ENCODE measurements at places on chromosomes 7 and 10. TPM values are rescaled to one million over a fixed set of nuclear protein-coding genes. Genes with fewer than 3 reads are reported as not detected.

PDZD7 gene
- total RNA-seq = 0.74 TPM

- no peak for DNase-seq
Observed at GRCh38 chr7:70720191-70720873, 411.6 kb upstream of the GALNT17 start.

DNA sequence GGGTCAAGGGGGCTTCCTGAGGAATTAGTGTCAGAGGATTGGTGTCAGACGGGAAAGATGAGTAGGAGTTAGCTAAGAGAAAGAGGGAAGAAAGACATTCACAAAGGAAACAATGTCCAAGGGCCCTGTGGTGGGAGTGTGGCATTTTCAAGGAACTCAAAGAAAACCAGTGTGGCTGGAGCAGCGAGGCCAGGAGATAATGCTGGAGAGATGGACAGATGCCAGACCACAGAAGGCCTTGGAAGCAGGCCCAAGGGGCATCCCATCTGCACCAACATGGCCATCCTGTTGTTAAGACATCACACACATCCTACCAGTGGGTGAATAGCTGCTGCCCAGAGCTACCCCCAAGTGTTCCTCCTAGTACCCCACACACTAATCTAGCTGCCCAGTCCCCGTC, 36.1 kb upstream of the CUL1 start:
- no peak for DNase-seq

GRCh38 chr7:132368246-132368900, 207.9 kb downstream of the PLXNA4 start:
- DNase-seq = no peak

DNA sequence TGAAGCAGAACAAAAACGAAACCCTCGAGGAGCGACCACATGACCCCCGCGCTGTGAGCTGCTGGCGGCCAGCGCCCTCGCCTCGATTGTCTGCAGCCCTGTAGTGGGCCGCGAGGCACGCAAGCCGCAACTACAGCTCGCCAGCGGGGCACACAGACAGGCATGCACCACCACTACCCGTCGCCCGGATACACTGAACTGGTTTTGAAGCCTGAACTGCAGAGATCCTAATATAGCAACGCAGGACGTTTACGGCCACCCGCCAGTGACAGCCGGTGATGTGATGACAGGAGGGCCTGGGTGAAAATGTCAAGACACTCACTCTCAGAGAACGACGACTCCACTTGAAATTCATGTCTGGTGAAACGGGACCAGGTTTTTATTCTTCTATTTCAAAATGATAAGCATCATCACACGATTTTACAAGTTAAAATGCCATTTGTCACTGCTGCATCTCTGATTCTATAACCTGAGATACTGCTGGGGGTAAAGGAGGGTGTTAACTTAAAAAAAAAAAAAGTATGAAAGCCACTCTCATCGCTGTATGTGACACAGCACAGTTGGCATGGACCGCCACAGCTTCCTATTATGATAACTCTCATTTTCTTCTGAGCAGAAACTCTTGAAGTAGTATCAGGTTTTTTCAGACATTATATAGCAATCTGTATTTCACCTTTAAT, 120.3 kb upstream of the DIP2C start:
- no peak for DNase-seq

ACTL6B gene
- total RNA-seq = not detected

DNA sequence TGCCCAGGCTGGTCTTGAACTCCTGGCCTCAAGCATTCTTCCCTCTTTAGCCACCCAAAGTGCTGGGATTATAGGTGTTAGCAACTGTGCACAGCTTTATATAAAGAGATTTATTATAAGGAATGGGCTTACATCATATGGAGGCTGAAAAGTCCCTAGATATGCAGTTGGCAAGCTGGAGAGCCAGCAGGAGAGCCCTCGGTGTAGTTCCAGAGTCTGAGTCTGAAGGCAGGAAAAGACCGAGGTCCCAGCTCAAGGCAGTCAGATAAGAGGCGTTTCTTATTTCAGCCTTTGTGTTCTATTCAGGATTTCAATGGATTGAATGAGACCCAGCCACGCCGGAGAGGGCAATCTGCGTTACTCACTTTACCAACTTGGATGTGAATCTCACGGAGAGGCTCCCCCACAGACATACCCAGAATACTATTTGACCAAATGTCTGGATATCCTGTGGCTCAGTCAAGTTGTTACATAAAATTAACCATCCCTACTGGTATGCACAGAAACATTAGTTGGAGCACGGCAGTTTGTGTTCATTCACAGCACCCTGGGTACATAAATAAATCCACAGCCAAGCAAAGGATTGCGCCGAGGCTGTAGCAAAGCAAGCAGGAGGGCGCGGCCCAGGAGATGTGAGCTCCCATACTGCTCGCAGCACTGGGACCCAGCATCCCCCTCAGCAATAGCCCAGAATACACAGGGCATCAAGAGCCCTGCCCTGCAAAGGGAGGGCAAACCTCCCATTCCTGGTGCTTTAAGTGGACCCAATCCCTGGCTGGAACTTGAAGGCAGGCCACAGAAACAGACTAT, 158.4 kb upstream of the ZNF32 start:
- no peak for DNase-seq

- DNase-seq = no peak
Observed at GRCh38 chr10:12165036-12165435, 30.7 kb downstream of the NUDT5 start.

DNA sequence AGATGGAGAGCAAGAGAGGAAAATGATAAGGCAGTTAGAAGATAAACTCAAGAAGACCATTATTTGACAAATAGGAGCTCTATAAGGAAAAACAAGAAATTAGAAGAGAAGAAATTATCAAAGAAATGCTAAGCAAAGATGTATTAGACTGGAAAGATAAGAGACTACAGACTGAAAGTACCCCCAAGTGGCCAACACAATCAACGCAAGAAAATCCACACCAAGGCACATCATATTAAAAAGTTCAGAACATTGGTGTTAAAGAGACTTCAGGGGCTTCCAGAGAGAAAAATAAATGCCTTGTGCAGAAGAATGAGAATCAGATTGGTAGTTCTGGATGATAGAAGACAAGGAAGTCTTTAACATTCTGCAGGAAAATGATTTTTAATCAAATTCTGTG, 46.0 kb downstream of the SH2D4B start:
- no peak for DNase-seq

ECHDC3 gene
- total RNA-seq = 13.1 TPM

GRCh38 chr10:11522821-11523245, 88.6 kb downstream of the USP6NL start:
- no peak for DNase-seq

- DNase-seq = no peak
Observed at GRCh38 chr7:158563051-158563450, 24.6 kb downstream of the PTPRN2 start.

- DNase-seq = no peak
Observed at GRCh38 chr7:38282081-38282480, 8.6 kb upstream of the TARP start.

SFTPD gene
- not detected for total RNA-seq

EGR2 gene
- total RNA-seq = 13.0 TPM

GRCh38 chr7:128032605-128033235, 1.5 kb upstream of the LRRC4 start:
- peak; percentile 43 for DNase-seq

DNA sequence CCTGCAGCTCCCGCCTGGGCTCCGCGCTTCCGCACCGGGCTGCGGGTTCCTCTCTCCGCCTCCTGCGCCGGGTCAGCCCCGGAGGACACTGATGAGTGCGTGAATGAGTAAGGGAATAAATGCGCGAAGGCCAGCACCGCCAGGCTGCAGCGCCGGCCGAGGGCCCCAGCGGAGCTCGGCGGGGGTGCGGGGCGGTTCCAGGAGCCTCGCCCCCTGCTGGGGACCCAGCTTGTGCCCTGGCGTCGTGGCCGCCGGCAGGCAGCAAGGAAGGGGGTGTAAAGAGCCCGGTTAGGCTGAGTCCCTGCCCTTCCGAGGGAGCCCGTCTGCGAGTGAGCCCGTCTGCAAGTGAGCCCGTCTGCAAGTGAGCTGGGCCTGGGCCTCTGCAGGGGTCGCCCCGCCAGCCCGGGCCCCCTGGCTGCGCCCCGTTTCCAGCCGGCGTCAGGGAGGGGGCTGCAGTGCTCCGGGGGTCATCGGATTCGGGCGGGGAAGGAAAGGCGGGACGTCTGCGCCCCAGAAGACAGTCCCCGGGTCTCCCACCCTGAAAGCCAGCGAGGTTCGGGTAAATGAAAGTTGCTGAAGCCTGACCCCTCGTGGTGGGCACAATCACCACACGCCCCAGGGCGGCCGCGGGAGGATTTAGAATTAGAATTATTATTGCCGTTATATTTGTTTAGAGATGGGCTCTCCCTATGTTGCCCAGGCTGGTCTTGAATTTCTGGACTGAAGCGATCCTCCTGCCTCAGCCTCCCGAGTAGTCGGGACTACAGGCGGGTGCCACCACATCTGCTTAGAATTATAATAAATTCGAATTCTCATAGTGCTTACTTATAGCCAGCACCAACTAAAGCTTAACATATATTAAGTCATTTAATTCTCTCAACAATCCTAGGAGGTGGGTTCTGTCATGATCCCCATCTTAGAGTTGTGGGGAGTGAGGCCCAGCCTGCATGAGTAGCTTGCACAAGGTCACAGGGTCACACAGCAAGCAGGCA, 8.6 kb upstream of the CRYGN start:
- peak; percentile 86 for DNase-seq

DNA sequence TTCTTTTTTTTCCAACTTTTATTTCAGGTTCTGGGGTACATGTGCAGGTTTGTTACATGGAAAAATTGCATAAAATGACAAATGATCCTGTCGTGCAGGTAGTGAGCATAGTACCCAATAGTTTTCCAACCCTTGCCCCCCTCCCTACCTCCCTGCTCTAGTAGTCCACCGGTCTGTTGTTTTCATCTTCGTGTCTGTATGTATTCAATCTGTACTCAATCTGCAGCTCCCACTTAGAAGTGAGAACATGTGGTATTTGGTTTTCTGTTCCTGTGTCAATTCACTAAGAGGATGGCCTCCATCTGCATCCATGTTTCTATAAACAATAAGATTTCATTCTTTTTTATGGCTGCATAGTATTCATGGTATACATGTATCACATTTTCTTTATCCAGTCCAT, 151.3 kb downstream of the C1GALT1 start:
- DNase-seq = no peak

DNA sequence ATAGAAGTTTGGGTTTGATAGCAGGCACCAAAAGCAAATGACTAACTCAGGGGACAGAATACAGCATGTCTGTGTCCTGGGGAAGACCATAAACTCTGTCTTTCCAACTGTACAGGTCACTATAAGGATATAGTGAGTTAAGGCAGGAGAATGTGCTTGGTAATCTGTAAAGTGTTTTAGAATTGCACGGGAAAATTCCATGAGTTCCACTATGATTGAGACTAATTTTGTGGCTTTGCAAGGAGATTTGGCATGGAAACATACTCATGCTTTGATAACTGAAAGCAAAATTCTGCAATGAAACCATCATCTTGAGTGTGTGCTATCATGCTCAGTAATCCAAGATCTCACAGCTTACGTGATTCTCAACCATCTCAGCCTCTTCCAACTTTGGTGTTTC, 152.6 kb downstream of the PKD1L1 start:
- DNase-seq = no peak

DNA sequence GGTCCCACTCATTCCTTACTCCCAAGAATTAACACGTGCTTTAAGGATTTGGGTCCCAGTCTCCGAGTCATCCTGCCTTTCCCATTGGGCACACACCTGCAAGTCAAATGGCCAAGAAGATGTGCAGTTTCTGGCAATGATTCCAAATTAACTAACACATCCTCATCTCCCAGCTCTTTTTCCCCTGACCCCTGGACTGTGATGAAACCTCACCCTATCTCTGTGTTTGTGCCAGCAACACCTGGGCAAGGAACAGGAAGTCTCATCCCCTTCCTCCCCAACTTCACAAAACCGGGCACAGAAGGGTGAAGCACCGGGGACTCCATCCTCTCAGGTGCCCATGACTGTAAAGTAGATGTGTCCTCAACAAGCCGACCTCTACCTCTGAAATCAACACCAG, 54.8 kb downstream of the PLXNA4 start:
- DNase-seq = no peak

DNA sequence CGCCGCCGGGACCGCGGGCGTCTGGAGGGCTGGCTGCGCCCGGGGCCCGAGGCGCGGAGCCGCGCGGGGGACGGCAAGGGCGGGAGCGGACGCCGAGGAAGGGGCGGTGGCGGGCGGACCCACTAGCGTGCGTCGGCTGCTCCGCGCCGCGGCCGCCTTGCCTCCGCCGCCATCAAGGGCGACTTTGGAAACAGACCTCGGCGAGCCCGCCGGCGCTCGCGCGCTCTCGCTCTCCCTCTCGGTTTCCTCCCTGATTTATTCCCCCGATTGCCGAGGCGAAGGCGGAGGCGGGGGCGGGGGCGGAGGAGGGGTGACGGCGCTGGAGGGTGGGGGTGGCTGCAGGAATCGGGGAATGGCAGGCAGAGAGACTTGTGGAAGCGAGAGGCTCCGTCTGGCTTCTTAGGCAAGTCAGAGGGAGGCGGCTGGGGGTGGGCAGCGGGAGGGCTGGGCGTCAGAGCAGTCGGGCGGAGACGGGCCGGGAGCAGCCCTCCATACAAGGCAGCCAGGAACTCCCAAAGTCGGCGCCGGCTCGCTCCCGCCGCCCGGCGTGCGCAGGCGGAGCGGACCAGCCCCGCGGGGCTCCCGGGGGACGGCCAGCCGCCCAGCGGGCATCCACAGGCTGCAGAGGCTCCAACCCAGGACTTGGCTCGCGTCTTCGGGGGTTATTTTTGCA, at the start of gene CACNA2D1:
TSS of gene CACNA2D1 (minus strand) at position 231 of the 673 bp plus-strand sequence.
- DNase-seq = peak; percentile 85

- DNase-seq = no peak
Observed at GRCh38 chr10:24214762-24215161, 5.8 kb downstream of the KIAA1217 start.

- no peak for DNase-seq
Observed at GRCh38 chr7:22995011-22995410, 18.9 kb downstream of the HYCC1 start.

DNA sequence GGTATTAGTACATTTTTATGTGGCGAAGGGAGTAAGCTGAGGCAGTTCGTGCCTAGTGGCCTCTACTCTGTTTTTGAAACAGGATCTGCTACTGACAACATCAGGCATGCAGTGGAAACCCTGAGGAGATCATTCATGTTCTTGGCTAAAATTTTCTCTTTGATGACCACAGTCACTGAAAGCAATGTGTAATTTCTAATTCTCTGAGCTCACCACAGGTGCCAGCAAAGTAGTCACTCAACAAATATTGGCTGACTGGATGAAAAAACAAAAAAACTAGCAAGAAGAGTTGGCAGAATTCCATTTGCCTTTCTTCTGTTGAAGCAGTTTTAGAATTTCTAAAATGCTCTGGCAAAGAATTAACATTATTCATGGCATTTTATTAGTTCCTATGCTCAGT, 176.5 kb upstream of the KCTD7 start:
- DNase-seq = no peak

DNA sequence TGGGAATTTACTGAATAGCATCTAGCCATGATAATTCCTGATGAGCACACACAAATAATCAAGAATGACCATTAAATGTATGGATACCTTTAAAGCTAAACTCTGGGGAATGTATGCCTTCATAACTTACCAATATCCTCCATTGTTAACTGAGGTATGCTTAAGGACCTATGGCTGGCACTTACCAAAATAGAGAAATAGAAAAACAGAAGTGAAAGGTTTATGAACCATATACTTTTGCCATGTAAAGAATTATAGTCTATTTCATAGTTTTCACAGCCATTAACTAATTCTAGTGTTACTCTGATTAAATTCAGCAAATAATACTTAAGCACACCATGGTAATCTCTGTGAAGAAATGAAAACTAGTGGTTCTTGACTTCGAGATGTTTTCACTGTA, 1360.6 kb upstream of the LRRTM3 start:
- no peak for DNase-seq
